ENCODE measurements at places on chromosomes 4 and X. TPM values are rescaled to one million over a fixed set of nuclear protein-coding genes. Genes with fewer than 3 reads are reported as not detected.

DNA sequence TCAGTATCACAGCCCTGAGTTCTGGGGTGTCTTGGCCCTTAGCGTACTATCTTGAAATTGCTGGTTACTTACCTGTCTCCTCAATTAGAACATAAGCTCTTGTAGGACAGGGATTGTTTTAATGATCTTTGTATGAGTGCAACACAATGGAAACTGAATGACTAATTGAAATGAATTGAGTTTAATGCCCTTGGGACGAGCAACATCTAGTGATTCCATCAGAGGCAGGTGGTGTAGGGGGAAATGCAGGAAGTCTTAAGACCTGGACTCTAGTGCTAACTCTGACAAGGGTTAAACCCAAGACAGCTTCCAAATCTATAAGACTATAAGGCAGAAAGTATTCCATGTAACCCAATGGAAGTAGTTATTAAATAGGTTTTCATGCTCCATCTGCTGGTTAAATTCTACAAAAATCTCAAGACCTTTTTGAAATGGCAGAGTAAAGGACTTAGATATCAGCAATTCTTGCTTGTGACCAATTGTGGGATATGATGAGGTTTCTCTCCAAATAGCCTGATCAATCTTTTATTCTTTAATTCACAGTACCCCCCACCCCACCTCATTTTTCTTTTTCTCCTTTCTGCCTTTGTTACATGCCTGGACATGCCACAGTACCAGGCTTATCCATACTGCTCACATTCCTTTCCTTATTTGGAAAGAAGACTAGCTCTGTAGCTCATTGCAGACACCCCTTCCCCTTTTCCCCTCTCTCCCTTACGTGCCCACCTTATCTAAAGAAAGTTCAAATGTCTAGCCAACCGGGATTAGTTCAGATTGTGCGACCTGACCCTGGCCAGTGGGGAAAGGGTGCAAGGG, 340.8 kb downstream of the PAPSS1 start:
- no peak for DNase-seq

DNA sequence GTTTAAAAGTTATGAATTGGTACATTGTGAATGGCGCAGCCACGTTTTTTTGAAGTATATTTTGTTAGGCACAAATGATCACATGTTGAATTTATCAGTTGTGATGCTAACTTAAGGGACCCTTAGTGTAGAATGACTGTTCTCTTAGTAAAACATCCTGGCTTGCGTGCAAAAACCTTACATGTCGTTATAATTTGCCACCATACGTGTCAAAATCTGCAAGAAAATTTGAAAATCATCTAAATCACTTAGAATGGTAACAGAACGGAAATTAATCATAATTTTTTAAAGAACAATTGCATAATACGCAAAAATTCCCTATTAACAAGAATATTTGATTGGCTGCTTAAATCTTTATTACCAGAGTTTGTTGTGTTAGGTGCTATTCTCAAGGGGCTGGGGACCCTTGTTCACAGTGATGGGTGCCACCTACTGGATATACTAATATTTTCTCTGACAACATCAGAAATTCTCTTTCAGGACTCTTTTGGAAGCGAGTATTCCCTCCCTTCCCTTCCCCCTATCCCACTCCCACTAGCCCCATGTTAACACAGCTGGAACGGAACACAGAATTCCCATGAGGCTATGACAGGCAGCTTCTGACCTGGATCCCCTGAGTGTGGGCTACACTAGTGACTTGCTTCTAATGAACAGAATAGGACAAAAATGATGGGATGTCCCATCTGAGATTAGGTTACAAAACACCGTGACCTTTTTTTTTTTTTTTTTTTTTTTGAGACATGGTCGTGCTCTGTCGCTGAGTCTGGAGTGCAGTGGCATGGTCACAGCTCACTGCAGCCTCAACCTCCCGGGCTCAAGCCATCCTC, 71.8 kb downstream of the SUPT20HL2 start:
- DNase-seq = no peak

DNA sequence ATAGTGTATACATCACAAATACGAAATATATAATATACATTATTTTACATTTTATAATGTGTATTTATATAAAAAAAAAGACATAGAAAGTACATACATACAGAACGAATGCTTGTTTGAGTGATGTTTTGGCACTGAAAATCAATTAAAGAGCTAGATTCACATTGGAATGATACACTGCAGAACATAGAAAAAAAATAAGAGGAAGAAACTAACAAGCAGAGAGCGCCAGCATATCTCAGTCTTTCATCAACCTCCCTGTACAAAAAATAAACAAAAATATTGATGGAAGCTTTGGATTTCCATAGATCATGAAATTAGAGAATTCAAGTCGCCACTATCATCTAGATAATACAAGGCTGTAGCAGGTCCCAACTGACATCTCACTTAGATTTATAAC, 420.6 kb downstream of the CENPC start:
- no peak for DNase-seq

- DNase-seq = no peak
Measured at GRCh38 chrX:46140272-46140671, 404.9 kb downstream of the ZNF674 start.

RHOH gene
- total RNA-seq = 1.3 TPM
